ENCODE measurements at places on chromosomes 6 and 20. TPM values are rescaled to one million over a fixed set of nuclear protein-coding genes. Genes with fewer than 3 reads are reported as not detected.

C20orf96 gene
- 10.1 TPM for total RNA-seq

VGLL2 gene
- not detected for total RNA-seq

GSTA2 gene
- total RNA-seq, result not detected

MRPS10 gene
- total RNA-seq, result 51.1 TPM

MCM9 gene
- total RNA-seq, result 16.7 TPM

BPIFB4 gene
- not detected for total RNA-seq

UBD gene
- not detected for total RNA-seq

ARHGAP40 gene
- total RNA-seq, result not detected
